ENCODE measurements at places on chromosomes 16 and 17. TPM values are rescaled to one million over a fixed set of nuclear protein-coding genes. Genes with fewer than 3 reads are reported as not detected.

DNA sequence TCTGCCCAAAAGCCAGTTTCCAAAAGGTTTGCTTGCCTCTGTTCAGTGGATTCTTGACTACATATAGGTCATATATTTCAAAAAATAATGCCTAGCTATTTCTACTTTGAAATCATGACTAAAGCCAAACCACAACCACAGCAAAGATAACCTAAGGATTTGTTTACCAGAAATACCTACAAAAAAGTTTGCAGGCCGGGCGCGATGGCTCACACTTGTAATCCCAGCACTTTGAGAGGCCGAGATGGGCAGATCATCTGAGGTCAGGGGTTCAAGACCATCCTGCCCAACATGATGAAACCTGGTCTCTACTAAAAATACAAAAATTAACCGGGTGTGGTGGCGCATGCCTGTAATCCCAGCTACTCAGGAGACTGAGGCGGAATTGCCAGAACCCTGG, 15.2 kb downstream of the CARHSP1 start:
- DNase-seq, result no peak

DNA sequence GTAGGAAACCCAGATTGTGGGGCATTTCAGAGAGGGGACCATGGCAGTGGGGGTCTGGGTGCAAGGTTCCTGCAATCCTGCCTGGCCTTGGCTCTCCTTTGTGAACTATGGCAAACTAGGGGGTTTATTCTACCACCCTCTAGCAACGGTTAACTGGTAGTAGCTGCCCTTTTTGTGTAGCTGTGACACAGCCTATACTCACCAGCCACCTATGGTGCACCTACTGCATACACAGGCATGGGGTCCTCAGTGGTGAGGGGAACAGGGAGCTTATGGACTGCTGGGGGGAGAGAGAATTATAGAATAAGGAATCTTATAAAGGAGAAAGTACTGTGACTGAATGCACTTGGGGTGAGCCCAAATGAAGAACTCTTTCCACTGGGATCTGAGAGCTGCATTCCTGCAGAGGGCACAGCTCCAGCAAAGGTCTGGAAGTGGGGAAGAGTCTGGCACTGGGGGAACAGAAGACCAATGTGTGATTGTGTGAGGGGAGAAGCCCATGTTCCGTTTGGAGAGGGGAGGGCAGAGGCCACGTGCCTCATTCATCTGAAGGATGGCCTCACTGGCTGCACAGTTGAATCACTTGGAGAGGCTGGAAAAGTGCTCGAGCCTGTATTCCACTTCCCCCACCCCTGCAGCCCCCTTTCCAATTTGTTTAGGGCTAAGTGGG, 2.1 kb downstream of the MT1X start:
- DNase-seq, result no peak

The RCVRN gene
- total RNA-seq, result not detected

DNA sequence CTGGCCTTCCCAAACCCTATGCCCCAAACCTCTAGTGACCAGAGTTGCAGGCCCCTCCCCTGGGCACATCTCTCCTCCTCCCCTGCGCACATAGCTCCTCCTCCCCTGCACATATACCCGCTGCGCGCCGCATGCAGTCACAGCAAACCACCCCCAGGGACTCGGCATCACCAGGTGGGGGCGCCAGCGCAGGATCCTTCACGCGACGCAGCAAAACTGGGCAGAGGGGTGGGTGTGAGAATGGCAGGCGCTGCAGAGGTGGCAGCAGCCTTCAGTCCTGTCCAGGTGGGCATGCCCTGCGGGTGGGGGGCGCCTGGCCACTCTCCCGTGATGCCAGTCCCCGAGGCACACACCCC, 5.6 kb downstream of the CORO6 start:
- DNase-seq, result peak; percentile 66

DNA sequence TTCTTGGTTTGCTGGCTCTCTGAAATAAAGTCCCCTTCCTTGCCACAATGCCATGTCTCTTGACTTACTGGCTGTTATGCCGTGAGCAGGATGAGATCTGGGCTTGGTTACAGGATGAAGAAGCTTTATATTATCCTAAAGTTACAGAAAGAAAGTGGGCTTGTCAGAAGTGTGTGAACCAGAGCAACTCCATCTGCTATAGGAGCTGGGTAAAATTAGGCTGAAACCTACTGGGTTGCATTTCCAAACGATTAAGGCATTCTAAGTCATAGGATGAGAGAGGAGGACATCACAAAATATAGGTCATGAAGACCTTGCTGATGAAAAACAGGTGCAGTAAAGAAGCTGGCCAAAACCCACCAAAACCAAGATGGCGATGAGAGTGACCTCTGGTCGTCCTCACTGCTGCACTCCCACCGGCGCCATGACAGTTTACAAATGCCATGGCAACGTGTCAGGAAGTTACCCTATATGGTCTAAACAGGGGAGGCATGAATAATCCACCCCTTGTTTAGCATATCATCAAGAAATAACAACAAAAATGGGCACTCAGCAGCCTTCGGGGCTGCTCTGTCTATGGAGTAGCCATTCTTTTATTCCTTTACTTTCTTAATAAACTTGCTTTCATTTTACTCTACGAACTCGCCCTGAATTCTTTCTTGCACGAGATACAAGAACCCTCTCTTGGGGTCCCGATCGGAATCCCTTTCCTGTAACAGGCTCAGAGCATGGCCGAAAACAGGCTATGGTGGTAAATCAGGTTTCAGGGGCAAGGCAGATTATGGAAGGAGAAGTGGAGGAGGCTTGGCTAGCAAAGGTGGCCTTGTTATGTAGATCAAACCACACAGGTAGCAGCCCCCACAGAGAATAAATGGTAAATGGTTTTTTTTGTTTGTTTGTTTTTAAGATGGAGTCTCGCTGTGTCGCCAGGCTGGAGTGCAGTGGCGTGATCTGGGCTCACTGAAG, 81.3 kb upstream of the C16orf82 start:
- no peak for DNase-seq
